ENCODE measurements at places on chromosomes 7 and 10.

GRCh38 chr10:28594406-28594805, 61.5 kb downstream of the WAC start:
- no peak for DNase-seq

DNA sequence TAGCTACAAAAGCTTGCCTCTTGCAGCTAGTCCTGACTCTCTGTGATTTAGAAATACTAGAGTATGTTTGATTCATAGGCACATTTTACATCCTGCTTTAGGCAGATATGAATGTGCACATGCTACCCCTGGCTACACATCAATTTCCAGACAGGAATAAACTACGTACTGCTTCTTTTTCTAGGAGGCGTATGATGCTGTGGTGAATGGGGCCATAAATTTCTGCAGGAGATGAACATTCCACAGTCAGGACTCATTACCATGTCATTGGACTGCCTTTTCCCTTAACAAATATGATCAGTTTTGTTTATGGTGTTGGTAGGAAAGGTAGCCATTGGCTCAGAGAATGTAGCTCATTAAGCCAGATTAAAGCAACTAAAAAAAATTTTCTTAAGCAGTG, 50.1 kb upstream of the IFRD1 start:
- no peak for DNase-seq

DNA sequence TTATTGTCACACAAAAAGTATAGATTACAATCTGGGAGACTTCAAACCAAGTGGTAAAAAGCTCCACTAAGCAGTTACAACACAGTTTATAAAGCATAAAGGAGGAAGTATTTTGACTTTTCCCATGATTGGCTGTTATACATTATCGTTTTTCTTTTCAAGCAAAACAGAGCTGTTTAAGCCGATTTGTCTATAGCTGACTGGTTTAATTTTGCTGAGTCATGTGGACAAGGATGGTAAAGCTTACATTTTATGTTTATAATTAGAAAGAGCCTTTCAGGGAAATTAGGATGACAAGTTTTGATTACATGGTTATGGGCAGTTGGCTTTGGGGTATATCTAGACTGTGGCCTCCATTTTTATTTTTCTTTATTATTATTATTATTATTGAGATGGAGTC, 152.5 kb upstream of the STK17A start:
- DNase-seq = no peak

GRCh38 chr7:6323967-6324701, 51.7 kb upstream of the CYTH3 start:
- DNase-seq = no peak

- DNase-seq = peak; percentile 85
Observed at GRCh38 chr7:28165961-28166955, 14.3 kb downstream of the JAZF1 start.

DNA sequence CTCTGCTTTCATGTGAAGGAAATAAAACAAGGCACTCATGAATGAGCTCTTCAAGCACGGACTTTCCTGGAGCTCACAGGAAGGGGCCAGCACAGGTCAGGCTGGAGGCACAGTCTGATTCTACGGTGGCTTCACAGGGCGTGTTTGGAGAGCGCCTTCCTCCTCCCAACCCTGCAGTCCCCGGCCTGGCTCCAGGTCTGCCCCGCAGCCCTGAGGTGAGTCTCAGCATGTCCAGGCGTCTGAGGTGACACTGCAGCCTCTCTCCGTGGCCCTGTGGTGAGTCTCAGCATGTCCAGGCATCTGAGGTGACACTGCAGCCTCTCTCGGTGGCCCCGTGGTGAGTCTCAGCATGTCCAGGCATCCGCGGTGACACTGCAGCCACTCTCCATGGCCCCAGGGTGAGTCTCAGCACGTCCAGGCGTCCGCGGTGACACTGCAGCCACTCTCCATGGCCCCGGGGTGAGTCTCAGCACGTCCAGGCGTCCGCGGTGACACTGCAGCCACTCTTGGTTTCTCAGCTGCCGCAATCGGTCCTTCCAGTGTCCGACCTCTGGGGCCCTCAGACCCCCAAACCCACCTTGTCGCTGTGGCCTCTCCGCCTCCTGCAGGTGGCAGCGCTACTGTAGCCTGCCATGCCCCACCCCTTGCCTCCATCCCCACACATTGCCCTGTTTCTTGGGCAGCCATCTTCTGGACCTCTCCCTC, 381.7 kb downstream of the DNAJB6 start:
- no peak for DNase-seq

DNA sequence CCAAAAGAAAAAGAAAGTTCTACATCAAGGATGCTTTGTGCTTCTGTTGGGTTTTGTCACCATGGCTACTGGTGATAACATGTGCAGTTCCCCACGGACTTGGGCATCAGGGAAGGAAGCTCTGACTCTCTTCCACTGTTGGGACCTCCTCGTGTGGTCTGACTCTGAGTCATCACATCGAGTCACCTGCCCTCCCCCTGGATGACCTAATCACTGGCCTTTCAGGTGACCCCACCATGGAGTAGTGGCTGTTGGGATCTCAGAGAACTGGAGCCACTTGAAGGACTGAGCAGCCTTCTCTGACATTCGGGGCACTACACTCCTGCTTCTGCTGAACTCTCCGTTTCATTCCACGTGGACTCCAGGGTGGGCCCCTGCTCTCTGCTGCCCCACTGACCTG, 60.8 kb upstream of the DOCK1 start:
- DNase-seq = no peak

- DNase-seq = no peak
Observed at GRCh38 chr7:117075934-117076333, 122.6 kb downstream of the ST7 start.

- peak; percentile 57 for DNase-seq
Observed at GRCh38 chr7:47361746-47362215, 220.1 kb downstream of the TNS3 start.

DNA sequence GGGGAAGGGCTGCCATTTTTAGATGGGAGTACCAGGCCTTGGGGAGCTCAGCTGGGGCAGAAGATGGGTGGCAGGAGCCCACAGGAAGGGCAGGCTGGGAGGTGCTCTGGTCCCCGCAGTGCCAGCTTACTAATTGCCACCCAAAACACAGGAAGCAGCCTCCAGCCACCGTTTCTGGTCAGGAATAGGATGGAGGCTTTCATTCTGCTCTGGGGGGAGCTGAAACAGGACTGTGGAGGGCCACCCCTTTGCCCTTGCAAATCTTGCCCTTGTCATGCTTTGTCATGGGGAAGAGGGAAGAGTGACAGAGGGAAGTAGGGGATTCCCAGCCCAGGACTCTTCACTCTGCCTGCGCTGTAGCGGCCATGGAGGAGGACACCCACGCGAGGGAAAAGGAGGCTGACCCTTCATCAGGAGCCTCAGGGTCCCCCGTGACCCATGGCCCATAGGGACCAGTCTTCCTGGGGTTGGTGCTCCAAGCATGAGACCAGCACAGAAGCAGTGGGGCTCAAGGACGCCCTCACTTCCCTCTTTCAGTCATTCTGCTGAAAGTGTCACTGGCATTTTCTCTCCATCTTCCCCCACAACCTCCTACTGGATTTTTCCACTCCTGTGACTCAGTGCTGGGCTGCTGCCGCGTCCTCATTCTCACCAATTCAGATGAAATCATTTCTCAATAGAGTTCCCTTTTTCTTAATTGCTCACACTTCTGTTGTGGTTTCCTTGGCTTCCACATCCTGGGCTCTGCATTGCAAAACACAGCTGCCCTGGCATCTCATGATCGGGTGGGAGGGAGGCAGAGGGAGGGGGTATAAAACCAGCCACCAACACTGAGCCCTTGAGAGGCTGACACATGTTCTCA, 61.9 kb downstream of the MKI67 start:
- peak; percentile 57 for DNase-seq

GRCh38 chr7:37290731-37291130, 157.9 kb downstream of the ELMO1 start:
- no peak for DNase-seq

DNA sequence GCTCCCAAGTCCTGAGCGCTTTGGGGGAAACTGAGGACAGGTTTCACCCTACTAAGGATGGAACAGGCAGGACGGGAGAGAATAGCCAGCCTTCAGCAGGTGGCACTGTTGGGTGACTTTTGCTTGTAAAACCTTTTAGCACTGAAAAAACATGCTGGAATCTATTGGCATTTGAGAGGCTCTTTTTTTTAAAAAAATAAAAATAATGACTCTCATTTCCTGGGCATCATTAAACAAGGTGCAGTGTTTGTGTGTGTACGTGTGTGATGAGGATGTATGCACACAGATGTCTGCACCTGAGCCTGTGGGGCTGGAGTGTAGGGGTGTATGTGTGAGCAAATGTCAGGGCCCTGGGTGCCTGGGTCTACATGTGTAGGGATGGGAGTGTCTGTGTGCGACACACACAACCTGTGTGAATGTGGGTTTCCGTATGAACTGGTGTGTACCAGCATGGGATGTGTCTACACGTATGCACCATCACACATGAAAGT, 177.9 kb downstream of the RPS24 start:
- peak; percentile 77 for DNase-seq

DNA sequence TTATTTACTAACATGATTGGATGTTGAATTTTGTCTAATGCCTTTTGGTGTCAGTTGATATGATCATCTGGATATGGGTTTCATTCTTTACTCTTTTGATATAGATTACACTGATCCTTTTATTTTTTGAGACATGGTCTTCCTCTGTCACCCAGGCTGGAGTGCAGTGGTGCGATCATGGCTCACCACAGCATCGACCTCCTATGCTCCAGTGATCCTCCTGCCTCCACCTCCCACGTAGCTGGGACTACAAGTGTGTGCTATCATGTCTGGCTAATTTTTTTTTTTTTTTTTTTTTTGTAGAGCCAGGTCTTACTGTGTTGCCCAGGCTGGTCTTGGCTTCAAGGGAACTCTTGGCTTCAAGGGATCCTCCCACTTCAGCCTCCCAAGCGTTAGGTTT, 27.1 kb downstream of the BMS1 start:
- DNase-seq = no peak

- no peak for DNase-seq
Observed at GRCh38 chr10:5502571-5503476, 3.5 kb upstream of the CALML5 start.

DNA sequence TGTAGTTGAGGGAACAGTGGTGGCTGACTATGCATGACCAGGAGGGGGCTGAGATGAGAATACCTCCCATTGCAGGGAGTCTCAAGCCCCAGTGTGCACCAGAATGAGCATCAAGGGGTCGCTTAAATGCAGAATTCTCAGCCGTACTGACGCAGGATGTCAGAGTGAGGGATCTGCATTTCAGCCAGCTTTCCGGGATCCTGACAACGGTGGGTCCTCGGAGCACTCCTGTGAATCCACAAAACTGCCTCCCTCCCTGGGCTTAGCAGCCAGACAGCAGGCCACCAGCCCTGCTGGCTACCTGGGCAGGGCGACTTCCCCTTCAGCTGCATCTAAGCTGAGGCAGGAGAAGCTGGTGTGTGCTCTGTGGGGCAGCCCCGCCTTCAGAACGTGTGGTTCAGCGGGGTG, 21.8 kb upstream of the LOXL4 start:
- no peak for DNase-seq

GRCh38 chr10:78595269-78595619, 473.5 kb upstream of the ZMIZ1 start:
- DNase-seq = no peak

GRCh38 chr10:93501650-93502049, 5.2 kb downstream of the CEP55 start:
- DNase-seq = no peak

- no peak for DNase-seq
Observed at GRCh38 chr10:84214612-84215235, 10.6 kb downstream of the LRIT2 start.

DNA sequence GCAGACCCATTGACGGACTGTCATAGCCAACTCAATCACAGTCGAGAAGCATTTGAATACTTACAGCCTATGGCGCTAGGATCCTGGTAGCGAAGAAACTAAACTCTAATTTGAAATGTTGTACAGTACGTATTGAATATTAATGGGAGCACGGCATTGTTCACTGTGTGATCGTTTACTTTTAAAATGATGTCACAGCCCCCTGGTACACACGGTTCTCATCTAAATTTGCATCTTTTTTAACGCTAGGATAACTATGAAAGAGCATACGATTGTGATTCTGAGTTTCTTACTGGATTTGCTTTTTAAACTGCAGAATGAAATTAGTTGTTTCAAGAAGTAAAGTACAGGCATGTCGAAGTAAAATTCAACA, 895 bp upstream of the NAPEPLD start:
- no peak for DNase-seq

DNA sequence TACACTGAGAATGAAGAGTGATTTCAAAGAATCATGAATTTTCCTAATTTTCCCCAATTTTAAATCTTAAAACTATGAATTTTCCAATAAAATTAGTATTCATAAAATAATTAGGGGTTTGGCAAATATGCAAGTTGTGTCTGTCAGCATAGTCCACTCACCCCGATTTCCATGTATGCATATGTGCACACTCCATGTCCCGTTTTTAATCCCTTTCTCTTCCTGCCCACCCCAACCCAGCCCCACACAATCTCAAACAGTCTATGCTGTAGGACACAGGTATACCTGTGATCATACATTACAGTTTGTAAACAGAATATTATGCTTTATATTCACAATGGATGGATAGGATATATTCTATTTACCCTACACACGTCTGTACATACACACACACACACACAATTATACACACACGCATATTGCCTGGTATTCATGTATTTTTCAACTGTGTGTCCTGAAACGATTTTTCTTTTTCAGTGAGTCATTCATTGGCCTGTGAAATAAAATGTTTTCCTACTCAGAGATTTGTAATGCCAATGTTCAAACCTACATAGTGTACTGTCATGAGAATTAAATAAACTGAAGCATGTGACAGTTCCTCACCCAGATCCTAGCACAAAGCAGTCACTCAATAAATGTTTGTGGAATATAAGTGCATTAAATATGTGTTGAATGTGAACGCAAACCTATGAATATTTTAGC, 144.3 kb downstream of the PDE1C start:
- no peak for DNase-seq

Data from umbilical cord (tissue), 2 donors.